GM04503 (cell line): ENCODE measurements at places on chromosomes 4 and X.

- DNase-seq = no peak
Observed at GRCh38 chr4:147785129-147785528, 53.2 kb downstream of the ARHGAP10 start.

GRCh38 chr4:17605236-17605635 lies 9.2 kb upstream of the MED28 start:
- no peak for DNase-seq

DNA sequence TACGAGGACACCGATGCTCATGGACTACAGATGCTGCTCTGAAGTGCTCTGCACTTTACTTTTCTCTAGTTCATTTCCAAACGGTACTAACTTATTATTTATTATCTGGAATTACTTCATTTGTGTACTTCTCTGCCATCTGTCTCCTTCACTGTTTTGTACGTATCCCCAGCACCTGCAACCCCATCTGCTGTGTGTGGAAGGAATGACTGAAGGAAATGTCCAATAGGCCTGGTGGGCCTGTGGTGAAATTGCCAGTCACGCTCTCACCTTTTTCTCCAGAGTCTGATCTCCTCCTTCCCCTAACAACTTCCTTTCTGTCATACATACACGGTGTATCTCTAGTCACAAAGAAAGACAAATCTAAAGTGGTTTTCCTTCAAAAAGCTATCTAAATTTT lies 12.9 kb downstream of the TMEM154 start:
- DNase-seq = no peak

GRCh38 chrX:47232197-47232802 lies 509 bp upstream of the USP11 start:
- no peak for DNase-seq

DNA sequence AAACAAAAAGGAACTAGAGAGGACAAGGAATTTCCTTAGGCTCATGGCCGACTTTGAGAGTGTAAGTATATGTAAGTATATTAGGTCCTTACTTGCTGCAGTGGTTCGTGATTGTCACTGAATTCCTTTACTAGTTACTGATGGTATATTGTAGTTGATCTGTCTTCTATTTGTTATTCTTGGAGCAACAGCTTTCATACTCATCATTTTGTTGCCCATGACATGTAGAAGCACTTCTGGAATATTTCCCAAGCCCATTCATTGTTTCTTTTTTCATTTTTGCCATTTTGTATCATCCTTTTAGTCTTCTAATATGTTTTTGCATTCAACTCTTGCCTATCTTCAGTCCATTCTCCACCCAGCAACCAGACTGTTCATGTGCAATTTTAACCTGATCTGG lies 170.0 kb downstream of the ARHGAP10 start:
- no peak for DNase-seq

DNA sequence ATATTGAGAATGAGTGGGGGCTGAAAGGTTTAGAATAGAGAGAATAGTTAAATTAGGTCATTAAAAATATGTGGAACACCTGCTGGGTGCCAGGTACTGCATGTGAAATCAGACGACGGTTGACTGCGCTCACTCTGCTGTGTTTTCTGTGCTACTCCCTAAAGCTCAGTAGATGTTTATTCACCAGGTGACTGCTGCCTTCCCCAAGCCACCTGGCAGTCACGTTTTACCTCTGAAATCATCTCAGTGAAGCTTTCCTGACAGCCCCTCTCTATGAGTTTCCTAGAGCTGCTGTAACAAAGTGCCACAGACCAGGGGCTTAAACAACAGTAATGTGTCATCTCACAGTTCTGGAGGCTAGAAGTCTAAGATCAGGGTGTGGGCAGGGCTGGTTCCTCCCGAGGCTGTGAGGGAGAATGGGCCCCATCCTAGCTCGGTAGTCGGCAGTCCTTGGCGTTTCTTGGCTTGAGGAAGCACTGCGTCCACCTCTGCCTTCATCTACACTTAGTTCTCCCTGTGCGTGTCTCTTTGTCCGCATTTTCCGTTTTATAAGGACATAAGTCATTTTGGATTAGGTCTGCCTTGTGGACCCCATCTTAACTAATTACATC lies 25.3 kb downstream of the ADD1 start:
- DNase-seq = no peak

DNA sequence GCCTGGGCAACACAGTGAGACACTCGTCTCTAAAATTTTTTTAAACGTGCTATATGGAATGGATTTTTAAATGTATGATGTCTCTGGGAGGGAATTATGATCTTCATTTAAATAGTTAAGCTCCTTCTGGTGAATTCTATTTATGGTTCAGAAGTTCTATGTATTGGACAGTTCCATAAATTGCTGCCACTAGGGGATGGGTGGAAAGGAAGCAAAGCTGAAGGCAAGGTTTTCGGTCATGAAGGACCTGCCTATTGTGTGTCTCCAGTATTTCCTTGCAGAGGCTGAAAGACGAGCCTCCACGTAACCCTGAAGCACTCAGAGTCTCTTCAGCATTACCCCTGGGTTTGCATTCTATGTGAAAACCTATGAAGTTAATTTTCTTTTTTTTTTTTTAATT lies 451.5 kb upstream of the FAT1 start:
- no peak for DNase-seq

- DNase-seq = no peak
Observed at GRCh38 chr4:156584100-156584499, 387.5 kb downstream of the PDGFC start.

GRCh38 chr4:108762559-108763225 lies at the start of gene ETNPPL:
Gene ETNPPL (minus strand): TSS chr4:108763053. CDS start chr4:108762898, 155 bp downstream.
- no peak for DNase-seq

DNA sequence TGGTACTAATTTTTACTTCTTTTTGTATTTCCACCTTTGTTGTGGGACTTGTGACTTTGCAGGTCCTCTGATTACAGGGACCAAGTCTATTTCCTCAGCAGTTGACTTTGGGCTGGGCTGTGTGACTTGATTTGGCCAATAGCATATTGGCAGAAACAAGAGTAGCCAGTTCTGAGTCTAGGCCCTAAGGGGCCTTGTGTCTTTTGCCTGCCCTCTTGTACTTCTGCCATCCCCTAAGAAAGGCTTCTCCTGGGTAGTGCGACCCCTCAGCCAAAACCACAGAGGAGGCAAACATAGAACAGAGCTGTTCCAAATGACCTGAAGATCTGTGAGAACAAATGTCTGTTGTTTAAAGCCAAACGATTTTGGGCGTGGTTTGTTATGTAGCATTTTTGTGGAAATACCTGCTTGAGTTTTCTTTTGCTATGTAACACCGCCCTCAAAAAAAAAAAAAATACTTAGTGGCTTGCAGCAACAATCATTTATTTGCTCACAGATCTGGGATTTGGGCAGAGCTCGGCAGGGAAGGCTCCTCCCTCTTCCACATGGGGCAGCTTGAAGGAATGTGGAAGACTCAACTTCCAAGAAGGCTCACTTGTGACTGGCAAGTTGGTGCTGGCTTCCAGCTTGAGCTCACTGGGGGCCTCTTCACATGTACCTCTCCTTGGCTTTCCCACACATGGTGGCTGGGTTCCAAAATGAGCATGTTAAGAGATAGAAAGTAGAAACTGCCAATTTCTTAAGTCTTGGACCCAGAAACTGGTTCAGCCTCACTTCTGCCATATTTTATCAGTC lies 423.0 kb upstream of the CNKSR2 start:
- DNase-seq = no peak

- no peak for DNase-seq
Observed at GRCh38 chrX:77918568-77918967, 8.1 kb downstream of the ATP7A start.

DNA sequence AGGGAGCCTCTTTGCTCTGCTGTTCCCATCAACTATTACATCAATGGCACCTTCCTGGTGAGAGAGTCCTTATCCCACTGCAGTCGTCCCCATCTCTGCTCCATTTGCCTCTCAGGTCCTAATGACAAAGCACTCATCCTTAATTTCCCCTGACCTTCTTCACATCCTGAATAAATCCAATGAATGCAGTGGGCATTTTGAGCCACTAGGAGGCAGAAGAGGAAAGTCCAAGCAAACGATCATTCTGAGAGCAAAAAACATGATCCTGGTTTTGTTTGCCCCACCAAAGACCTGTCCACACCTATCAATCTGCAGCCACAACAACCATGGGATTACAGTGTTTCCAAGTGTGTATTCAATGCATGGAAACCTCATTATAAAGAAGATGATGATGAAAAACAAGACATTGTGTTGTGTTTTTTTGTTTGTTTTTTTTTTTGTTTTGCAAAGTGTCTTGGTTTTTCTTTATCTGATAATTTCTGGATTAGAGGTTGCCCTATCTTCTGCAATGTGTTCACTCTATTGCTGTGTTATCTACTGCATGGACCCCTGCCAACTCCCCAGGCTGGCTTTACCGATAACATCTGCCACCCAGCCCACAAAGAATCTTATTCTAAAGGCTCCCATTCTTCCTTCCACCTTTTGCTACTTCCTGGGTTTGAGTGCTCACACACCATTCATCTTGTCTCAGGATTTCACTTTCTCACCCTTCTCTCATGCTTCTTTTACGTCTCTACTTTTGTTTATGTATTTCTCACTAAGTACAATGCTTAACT lies 207.2 kb downstream of the NLGN4X start:
- no peak for DNase-seq

GRCh38 chr4:102318105-102318504 lies 27.2 kb downstream of the SLC39A8 start:
- DNase-seq = no peak

- DNase-seq = no peak
Observed at GRCh38 chrX:53356186-53356585, 66.3 kb downstream of the SMC1A start.

DNA sequence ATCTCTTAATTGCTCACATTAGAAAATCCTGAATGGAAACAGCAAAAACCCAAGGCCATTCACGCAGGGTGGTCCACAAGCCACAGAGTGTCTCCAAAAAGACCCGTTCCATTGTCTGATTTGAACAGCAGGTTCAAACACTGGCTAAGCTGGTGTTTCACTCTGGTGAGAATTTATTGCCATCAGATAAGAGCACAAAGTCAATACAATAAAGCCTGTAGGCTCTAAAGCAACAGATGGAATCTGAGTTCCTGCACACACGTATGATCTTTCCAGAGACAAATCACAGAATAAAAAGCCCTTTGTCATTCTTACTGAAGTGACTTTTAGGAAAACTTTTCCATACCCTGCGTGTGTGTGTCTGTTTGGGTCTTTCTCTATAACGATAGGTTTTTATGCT lies 5.1 kb upstream of the SFRP2 start:
- no peak for DNase-seq

GRCh38 chr4:182795446-182796238 lies 121.5 kb downstream of the DCTD start:
- DNase-seq = no peak

DNA sequence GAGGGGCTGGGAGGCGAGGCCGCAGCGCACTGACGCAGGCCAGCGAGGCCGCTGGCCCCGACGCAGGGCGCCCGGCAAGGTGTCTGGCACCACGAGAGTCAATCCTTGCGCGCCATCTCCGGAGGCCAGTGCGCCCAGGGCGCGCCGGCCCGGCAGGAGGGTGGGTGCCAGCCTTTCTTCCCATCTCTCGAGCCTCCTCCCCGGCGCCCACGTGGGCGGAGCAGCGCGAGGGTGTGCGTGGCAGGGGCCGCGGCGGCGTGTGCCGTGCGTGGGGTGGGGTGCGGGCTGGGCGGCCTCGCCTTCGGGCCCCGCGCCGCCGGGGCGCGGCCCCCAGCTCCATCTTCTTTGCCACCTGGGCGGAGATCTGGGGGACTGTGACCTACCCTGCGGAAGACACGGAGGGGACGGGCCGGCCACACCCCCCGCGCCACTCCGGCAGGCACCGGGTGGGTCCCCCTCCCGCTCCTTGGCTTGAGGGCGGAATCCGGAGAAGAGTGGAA lies 877 bp downstream of the JAKMIP1 start:
- no peak for DNase-seq

- DNase-seq = no peak
Observed at GRCh38 chrX:20300822-20301221, 34.1 kb upstream of the RPS6KA3 start.

DNA sequence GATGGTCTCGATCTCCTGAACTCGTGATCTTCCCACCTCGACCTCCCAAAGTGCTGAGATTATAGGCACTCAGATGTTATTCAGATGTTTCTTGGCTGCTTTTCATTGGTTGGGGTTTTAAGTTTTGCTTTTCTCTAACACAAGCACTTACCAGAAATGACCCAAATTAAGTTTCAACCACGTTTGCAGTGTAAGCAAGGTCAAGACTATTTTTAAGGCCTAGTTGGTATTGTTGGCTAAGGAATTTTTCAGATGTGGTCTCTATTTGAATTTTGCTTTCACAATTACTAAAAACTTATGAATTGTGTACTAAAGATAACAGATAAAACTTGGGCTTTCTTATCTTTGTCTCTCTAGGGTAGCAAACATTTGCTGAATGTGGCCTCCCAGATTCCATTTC lies 1756.9 kb upstream of the TENM3 start:
- no peak for DNase-seq

DNA sequence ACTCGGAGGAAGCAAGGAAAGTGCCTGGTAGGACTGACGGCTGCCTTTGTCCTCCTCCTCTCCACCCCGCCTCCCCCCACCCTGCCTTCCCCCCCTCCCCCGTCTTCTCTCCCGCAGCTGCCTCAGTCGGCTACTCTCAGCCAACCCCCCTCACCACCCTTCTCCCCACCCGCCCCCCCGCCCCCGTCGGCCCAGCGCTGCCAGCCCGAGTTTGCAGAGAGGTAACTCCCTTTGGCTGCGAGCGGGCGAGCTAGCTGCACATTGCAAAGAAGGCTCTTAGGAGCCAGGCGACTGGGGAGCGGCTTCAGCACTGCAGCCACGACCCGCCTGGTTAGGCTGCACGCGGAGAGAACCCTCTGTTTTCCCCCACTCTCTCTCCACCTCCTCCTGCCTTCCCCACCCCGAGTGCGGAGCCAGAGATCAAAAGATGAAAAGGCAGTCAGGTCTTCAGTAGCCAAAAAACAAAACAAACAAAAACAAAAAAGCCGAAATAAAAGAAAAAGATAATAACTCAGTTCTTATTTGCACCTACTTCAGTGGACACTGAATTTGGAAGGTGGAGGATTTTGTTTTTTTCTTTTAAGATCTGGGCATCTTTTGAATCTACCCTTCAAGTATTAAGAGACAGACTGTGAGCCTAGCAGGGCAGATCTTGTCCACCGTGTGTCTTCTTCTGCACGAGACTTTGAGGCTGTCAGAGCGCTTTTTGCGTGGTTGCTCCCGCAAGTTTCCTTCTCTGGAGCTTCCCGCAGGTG lies 637 bp downstream of the AR start:
- DNase-seq = no peak

GRCh38 chr4:4260185-4260751 lies 12.2 kb upstream of the TMEM128 start:
- no peak for DNase-seq

DNA sequence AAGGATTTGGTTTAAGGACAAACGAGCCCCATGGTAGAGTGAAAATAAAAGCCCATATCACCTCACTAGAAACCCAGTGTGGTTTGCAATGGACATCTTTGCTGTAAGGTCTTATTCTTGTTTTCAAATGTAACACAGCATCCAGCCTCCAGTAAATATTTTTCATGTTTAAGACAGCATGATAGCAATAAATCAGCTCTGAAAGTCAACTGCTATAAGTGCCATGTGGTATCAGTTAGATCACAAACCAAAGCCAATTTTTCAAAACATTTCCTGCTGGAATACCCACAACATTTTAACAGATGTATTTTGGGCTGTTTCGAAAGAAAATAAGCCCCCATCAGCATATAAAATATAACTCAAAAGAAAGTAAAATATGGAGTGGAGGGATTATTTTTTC lies 24.0 kb upstream of the SCML1 start:
- no peak for DNase-seq
